Activated CD4-positive, alpha-beta T cell treated with anti-CD3 and anti-CD28 coated beads, Interleukin-2, Interleukin-6, amounts not matched to agents 100 ng/mL and 50 ng/mL, durations not matched to agents 16 hours and 8 hours (primary cell): ENCODE measurements at places on chromosomes 2 and 18.

DNA sequence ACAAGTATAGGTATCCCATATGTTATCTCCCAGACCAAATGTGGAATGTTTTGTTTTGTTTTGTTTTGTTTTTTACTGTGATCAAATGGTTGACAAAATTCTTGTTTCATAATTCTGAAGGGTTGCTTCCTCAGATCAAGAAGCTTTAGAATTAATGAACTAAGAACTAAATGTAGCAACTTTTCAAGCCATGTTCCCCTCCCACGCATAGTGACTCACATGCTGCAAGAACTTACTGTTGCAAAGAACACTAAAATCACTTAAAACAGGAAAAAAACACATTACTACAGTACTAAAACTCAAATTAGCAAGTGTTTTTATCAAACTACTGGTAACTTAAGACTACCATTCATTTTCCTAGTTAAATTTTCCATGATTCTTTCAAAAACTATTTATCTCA lies 30.6 kb downstream of the HNRNPLL start:
- no peak for DNase-seq

- DNase-seq, result no peak
Measured at GRCh38 chr2:66408905-66409304, 26.0 kb upstream of the MEIS1 start.

GRCh38 chr2:191870744-191871143 lies 23.9 kb upstream of the CAVIN2 start:
- no peak for DNase-seq

- DNase-seq, result no peak
Measured at GRCh38 chr2:202847693-202848524, 23.7 kb downstream of the ICA1L start.

GRCh38 chr2:172783165-172783898 lies 47.7 kb downstream of the RAPGEF4 start:
- no peak for DNase-seq

- DNase-seq, result no peak
Measured at GRCh38 chr2:73415906-73416305, 30.3 kb downstream of the ALMS1 start.

DNA sequence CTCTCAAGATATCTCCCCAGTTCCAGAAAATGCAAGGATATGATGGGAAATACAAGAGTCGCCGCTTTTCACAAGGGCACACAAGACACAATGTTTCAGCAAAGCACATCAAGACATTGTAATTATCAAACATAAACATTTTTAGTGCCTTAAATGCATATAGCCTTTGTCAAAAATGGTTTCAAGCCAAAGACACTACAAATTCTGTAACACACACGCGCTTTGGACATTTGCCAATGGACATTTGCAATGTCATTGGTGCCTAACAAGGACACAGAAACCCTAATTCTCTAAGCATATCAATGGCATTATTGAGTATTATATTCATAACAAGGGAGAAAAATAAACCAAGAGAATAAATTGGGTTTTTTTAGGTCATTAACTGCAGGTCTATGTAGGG lies 16.1 kb downstream of the ADD2 start:
- DNase-seq, result no peak

- DNase-seq, result no peak
Measured at GRCh38 chr2:190668892-190669291, 20.0 kb downstream of the NAB1 start.

DNA sequence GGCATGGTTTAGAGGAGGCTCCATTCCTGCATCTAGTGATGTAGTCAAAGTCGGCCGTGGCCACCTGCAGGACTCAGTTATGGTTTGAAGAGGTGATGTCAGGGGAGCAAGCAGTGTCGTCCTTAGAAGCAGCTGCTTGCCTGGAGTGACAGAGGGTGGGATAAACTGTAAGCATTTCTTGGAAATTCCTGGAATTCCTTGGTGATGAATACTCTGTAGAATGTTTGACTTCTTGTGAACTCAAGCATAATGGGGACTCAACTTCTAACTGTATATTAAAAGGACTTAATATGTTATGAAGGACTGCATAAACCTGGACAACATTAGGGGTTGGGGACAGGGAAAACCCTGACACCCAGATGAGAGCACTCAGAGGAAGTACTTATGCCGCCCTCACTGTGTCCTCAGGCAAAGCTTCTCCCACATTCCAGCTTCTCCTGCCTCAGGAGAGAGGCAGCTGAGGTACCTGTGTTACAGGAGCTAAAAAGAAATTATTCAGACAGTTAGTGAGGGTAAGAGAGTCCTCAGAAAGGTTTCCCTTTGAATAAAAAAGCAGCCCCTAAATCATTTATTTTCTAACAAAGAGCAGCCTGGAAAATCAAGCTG lies 459.9 kb upstream of the CELF4 start:
- DNase-seq, result no peak

DNA sequence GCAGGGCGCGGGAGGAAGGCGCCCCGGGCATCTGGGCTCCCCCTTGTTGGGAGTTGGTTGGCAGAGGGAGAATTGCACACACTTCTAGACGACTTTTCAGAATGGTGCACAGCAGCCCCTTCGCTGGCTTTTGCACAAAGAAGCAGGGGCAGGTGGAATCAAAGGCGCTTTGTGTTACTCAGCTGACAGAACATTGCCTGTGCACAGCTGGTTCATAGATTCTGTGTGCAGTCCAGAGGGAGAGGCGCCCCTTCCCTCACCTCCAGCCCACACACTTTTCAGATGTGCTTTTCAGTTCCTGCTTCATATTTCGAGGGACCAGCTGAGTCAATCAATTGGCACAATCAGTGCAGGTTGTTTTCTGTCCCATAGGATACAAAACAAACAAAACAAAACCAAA lies 348.4 kb upstream of the RAB12 start:
- DNase-seq, result no peak
